ENCODE measurements at places on chromosomes 12 and 14.
A peak's percentile ranks its signal among the peaks of the same experiment; 100 is the strongest.

DNA sequence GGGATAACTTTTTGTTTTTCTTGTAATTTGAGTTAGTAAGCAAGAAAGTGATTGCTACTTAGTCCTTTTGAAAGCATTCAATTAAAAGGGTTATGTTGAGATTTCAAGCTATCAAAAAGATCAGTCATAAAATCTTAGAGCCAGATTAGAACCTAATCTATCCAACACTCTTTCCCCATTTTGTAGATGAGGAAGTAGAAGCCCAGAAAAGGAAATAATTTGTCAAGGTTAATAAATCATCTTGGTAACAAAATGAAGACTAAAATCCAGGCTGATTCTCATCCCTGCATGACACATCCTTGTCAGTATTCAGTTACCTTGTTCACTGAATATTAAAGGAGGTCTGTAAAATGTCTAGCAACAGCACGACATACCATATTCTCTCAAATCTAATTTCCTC, 26.5 kb downstream of the PPP1R13B start:
- DNase-seq: no peak
- no peak overlapping the region for H3K4me3 ChIP-seq
- peaks cover 9% of the 10 kb centered on the region for H3K4me1 ChIP-seq
- no peak overlapping the region for H3K27ac ChIP-seq
- H3K36me3 ChIP-seq: no peaks in the 10 kb centered on the region

DNA sequence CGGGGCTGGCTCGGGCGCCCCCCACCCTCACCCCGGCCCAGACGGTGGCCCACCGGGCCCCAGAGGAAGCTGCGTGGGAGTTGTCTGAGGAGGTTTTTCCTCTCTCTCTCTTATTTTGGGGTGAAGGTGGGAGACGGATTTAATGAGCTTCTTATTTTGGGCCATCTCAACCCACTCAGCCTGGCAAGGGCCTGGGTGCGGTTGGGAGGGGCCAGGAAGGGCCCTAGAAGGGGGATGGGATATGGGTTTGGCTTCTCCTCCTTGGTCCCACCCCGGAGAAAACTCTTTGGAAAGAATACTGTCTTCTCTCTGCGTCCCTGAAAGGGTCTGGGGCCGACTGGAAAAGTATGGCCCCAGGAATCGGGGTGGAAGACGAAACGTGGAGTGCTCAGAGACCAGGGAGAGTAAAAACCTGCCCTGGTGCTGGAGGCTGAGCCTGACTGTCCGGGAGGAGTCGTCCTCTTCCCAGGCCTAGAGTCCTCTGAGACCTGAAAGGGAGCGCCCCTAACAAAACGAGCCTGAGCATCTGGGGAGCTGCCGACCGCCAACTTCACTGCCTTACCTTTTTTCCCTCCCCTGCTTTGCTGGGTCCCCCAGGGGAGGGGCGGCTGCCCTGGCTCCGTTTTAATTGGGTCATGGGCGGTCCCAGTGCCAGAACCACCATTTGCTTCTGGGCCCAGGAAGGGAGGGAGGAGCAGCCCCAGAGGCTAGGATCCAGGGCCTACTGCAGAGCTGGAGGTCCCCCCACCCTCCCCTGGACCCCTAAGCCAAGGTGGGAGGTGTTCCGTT, 1.6 kb downstream of the MMP14 start:
- H3K4me3 ChIP-seq: peak overlapping the region; percentile 96
- no peak for DNase-seq
- H3K27me3 ChIP-seq: no peaks in the 10 kb centered on the region
- peaks cover 37% of the 10 kb centered on the region for H3K4me1 ChIP-seq
- H3K27ac ChIP-seq: peak overlapping the region; percentile 95

GRCh38 chr12:19525274-19525673, 86.0 kb downstream of the AEBP2 start:
- H3K4me1 ChIP-seq: peaks cover 24% of the 10 kb centered on the region
- no peaks in the 10 kb centered on the region for H3K27me3 ChIP-seq
- no peaks in the 10 kb centered on the region for H3K36me3 ChIP-seq
- no peak for DNase-seq
- H3K27ac ChIP-seq: no peak overlapping the region
- peak overlapping the region; percentile 30 for H3K4me3 ChIP-seq

- H3K27me3 ChIP-seq: no peaks in the 10 kb centered on the region
- H3K36me3 ChIP-seq: no peaks in the 10 kb centered on the region
- H3K4me1 ChIP-seq: peaks cover 36% of the 10 kb centered on the region
- no peak overlapping the region for H3K27ac ChIP-seq
These were observed 117.1 kb downstream of the SLC25A47 start for GRCh38 chr14:100440207-100440631.

GRCh38 chr12:67042697-67043131, 226.4 kb upstream of the CAND1 start:
- no peak overlapping the region for H3K27ac ChIP-seq
- H3K27me3 ChIP-seq: no peaks in the 10 kb centered on the region
- no peak overlapping the region for H3K4me3 ChIP-seq
- no peak for DNase-seq
- no peaks in the 10 kb centered on the region for H3K36me3 ChIP-seq

- no peaks in the 10 kb centered on the region for H3K27me3 ChIP-seq
- peaks cover 20% of the 10 kb centered on the region for H3K36me3 ChIP-seq
- DNase-seq: no peak
- H3K27ac ChIP-seq: peak overlapping the region; percentile 98
- H3K4me3 ChIP-seq: peak overlapping the region; percentile 76
- H3K4me1 ChIP-seq: peaks cover 19% of the 10 kb centered on the region
These were observed 963 bp upstream of the TINF2 start for GRCh38 chr14:24243336-24243836.

DNA sequence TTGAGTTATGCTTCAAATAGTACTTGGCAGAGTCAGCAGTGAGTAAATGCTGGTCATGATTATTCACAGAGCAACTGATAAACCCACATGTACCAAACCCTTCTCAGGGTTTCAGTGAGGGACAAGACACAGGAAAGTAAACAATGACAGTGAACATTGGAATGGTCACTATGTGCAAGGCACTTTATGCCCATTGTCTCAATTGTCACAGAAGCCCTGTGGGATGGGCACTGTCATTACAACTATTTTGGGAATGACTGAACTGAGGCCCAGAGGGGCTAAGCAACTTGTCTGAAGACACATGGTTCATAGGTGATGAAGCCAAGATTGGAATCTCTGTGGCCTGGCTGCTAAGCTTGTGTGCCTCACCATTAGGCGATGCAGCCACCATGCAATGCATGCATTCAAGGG, 238.5 kb downstream of the RBM19 start:
- H3K4me3 ChIP-seq: no peak overlapping the region
- no peaks in the 10 kb centered on the region for H3K4me1 ChIP-seq
- no peak overlapping the region for H3K27ac ChIP-seq
- H3K27me3 ChIP-seq: no peaks in the 10 kb centered on the region
- H3K36me3 ChIP-seq: no peaks in the 10 kb centered on the region
- DNase-seq: no peak

GRCh38 chr12:103768467-103769123, 72.4 kb downstream of the NT5DC3 start:
- H3K27ac ChIP-seq: no peak overlapping the region
- peaks cover 8% of the 10 kb centered on the region for H3K4me1 ChIP-seq
- no peak overlapping the region for H3K4me3 ChIP-seq
- H3K36me3 ChIP-seq: peaks cover 59% of the 10 kb centered on the region
- no peaks in the 10 kb centered on the region for H3K27me3 ChIP-seq

DNA sequence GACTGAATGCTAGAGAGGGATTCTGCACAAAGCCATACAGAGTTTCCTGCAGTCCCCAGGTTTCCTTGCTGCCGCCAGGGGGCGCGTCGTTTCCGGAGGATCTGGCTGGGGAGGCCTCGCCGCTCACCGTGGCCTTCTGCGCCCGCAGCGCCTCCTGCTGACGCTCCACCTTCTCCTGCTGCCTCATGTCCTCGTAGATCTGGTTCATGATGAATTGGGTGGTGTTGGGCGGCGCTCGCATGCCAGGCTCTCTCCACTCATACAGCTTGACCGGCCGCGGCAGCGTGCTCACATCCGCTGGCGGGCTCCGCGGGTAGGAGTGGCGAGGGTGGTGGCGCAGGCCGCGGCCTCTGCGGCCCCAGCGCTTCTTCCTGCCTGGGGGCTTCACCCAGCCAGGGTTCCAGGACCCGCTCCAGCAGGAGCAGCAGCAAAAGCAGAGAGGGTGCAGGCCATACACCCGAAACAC, 987 bp downstream of the CCER1 start:
- DNase-seq: no peak
- H3K36me3 ChIP-seq: no peaks in the 10 kb centered on the region
- no peak overlapping the region for H3K4me3 ChIP-seq

DNA sequence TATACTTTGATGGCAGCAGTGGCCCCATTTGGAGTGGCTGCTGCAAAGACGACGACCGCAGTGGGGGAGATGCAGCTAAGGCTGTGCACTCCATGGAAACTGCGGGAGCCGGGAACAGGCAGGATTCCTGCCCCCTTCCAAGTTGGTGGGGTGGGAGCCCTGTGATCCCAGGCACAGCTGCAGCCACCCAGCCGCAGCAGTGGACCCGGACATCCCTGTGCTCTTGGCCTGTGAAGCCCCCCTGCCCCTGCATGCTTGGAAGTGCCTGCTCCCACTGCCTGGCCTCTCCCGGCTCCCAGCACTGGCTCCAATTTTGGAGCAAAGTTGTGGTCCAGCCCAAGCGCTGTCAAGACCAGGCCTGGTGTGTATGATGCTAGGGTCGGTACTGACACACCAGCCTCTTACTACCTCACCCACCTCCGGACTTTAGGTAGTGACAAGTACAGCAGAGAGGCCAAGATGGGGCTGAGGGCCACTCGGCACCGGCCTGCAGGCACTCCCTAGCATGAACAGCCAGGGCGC, 502.8 kb upstream of the RPL10L start:
- no peaks in the 10 kb centered on the region for H3K27me3 ChIP-seq
- no peak overlapping the region for H3K4me3 ChIP-seq
- no peaks in the 10 kb centered on the region for H3K4me1 ChIP-seq
- no peaks in the 10 kb centered on the region for H3K36me3 ChIP-seq

DNA sequence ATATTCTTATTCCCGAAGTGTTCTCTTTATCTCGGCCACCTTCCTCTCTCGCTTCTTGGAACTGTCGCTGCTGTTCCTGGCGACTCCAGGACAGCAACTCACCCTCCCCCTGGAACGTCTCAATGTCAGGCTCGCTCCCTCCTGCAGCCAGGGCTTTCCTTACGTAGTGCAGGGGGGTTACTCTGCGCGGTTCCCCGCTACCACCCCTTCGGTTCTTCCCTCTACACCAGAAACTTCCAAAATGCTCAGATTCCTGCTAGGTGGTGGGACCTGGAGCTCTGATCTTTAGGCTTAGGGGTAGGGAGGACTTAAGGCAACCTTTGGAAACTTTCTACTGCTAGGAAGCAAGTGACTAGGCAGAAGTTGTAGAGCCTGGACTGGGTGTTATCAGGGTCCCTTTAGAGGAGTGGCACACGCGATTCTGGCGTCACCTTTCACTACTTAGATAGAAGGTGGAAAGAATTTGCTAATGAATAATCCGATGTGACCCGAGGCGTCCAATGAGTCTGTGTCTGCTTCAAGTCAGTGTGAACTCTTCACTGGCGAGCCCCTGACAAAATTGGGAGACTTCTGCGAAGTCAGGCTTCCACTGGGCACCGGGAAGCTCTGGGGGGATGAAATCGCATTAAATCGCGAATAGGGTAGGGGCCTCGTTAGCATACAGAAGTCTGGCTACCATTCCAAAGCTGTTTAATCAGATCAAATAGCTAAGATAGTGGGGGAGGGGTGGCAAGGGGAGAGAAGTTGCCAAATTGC, 900 bp upstream of the DPF3 start:
- peak overlapping the region; percentile 73 for H3K4me3 ChIP-seq
- DNase-seq: no peak
- H3K4me1 ChIP-seq: peaks cover 36% of the 10 kb centered on the region
- no peaks in the 10 kb centered on the region for H3K27me3 ChIP-seq

- no peaks in the 10 kb centered on the region for H3K27me3 ChIP-seq
- H3K4me1 ChIP-seq: peaks cover 15% of the 10 kb centered on the region
- no peak overlapping the region for H3K27ac ChIP-seq
- no peak overlapping the region for H3K4me3 ChIP-seq
These were observed 34.6 kb downstream of the ANKRD9 start for GRCh38 chr14:102474934-102475333.

DNA sequence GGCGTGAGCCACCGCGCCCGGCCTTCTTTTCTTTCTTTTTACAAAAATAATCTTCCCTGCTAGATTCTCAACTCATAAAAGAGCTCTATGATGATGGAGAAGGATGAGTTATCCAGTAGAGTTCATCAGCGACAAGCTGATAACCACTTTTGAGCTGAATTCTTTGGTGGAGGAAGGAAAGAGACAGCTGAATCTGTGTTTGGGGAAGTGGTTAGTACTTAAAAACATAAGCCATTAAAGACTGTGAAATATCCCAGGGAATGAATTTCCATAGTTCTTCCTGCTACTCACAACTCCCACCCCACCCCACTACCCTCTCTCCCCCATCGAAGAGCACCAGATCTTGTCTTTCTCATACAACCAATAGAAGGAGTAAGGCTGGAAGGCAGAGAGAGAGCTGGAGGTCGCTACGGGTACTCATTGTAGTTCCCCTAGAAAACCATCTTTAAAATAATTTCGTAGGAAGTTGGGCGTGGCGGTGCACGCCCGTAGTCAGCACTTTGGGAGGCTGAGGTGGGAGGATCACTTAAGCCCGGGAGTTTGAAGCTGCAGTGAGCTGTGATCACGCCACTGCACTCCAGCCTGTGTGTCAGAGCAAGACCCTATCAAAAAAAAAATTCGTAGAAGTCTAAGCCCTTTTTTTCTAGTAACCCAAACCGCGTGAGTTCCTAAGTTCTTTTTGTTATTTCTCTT, 647 bp upstream of the ESPL1 start:
- H3K4me3 ChIP-seq: peak overlapping the region; percentile 89
- no peaks in the 10 kb centered on the region for H3K36me3 ChIP-seq
- H3K4me1 ChIP-seq: peaks cover 10% of the 10 kb centered on the region
- peak overlapping the region; percentile 27 for H3K27ac ChIP-seq
- H3K27me3 ChIP-seq: no peaks in the 10 kb centered on the region

DNA sequence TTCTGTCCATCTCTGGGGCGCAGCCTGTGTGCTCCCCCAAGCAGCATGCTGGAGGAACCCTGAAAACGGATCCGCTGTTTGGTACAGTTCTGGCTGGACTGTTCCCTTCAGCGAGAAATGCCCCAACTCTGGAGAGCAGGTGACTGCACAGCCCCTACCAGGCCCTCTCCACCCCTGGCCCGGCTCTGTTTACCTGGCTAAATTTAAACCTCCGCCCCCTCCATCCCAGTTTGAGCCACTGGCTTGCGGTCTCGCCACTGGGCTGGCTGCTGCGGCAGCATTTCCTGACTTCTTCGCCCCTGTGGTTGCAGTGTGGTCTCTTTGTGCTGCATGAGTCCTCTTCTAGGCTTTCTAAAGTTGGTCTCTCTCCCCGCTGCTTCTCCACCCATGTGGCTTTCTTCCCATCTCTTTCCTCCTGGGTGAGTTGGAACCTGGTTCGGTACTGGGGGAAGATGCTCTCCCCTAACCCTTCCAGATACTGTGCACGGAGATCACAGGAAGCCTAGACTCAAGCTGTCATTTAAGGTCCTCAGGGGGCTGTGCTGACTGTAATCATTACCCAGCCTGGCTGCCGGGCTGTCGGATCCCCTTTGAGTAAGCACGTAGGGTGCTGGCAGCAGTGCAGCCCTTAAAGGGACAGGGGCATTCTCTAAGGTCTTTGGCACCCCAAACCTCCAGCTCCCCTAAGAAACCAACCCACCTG, 60.6 kb downstream of the FBXL14 start:
- no peaks in the 10 kb centered on the region for H3K4me1 ChIP-seq
- peaks cover 11% of the 10 kb centered on the region for H3K27me3 ChIP-seq
- H3K36me3 ChIP-seq: no peaks in the 10 kb centered on the region
- H3K4me3 ChIP-seq: peak overlapping the region; percentile 24

All from thoracic aorta (tissue), 2 donors.